NCI-H2081 (cell line): ENCODE measurements at places on chromosomes 3 and 15.
A peak's percentile ranks its signal among the peaks of the same experiment; 100 is the strongest.

- no peak for DNase-seq
These were observed 395.2 kb upstream of the TPM1 start for GRCh38 chr15:62647202-62647842.

DNA sequence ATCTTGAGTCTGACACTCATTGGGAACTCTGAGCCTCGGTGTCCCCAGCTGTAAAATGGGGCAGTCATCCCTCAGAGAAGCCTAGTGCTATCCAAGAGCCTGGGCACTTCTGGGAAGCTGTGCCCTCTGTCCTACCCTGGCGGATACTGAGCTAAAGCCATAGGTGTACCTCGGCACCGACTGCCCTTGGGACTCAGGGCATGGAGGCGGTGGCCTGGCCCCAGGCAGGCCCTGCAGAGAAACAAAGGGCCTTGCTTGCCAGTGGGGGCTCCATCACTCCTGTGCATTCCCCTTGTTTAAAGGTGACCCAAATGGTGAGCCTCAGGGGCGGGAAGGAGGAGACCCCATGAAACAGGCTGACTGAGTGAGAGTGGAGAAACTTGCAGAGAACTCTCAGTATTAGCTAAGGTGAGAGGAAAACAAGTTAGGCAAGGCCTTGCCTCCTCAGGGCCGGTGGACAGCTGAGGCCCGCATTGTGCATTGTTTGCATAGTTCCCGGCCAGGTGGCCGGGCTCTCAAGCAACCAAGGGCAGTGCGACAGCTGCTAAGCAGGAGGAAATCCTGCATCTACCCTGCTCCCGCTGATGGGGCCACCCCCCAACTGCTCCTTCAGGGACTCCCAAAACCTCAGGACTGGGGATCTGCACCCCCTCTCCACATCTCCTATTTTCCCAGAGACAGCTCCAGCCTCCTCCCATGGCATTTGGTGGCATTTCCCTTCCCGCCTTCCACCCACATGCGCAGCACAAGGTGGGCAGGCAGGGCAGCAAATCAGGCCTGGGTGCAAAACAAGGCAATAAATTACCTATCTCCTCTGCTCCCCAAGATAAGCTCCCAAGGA, 4.3 kb downstream of the PFKFB4 start:
- DNase-seq, result no peak

DNA sequence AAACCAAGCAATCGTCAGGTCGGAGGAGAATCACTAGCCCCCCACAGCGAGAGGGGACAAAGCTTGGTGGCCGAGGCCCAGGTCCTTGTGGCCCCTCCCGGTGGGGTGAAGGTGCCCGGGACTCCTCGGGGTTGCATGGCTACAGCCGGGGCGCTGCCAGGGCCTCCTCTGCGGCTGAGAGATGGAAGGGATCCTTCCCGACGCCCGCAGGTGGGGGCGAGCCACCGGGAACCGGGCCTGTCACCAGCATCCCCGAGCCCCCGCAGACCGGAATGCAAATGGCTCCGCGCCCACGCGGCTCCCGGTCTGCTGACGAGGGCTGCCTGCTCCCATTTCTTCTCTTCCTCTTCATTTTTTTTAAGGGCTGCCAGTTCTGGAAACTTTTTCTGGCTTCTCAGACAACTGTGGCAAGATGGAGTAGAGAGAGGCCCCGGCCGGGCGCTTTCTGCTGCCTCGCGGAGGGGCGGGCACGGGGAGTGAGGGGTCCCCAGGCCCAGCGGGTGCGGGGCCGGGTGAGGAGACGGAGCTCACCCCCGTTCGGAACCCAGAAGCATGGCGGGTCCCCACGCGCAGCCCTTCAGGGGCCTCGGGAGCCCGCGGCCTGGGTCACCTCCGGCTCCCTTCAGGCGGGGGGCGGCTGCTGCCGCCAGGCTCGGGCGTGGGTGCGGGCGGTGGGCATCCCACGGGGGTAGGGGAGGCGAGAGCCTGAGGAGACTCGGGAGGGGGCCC, 27.5 kb downstream of the MELTF start:
- DNase-seq, result no peak

DNA sequence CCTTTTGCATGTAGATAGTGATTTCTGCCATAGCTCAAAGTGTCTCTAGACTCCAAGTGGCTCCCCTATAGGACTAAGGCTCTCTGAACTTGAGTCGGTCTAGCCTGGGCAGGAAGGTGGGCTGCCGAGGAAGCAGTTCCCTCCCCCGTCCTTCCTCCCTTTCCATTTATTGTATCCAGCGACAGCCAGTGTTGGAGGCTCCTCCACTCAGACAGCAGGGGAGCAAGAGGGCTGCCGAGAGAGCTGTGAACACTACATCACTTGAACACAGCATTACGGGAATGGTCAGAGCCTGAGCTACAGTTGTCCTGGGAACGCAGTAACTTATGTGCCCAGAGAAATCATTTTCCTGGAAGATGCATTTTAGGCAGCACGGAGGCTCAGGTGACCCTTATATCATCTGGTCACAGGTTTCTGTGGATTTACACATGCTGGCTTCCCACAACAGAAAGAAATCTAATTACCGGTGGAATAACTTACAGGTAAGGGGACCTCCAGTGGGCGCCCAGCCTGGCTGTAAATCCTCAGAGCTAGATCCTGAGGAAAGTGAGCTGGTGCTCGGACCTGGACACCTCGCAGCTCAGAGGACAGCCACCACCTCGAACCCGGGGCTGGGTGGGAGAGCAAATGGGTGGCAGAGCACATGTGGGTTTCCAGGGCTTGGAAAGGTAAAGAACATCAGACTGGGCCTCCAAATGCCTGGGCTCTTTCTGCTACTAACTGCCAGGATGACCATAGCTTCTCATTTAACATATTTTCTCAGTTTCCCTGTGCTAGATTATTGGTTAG, 197.1 kb downstream of the UACA start:
- no peak for DNase-seq

GRCh38 chr15:90890839-90891238, 6.5 kb downstream of the FES start:
- no peak for DNase-seq

- no peak for DNase-seq
These were observed 36.7 kb upstream of the HRH1 start for GRCh38 chr3:11117591-11117990.

DNA sequence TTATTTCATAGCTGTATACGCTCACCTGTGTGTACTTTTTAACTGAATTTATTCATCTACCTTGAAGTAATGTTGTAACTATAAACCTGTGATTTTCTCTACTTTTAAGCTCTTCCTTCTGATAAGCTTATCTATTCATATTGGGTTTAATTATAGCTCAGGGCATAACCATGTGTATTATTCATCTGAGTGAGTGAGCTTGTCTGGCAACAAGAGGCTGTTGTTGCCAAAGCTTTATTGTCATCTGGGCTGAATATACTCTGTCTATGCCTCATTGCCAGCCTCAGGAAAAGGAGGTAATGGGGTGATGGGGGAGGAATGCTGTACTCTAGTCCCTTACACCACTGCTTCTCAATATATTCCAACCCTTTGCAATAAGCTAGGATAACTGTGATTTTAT, 292.4 kb downstream of the UBE2E2 start:
- peak; percentile 15 for DNase-seq

GRCh38 chr3:30437171-30437601, 169.2 kb upstream of the TGFBR2 start:
- no peak for DNase-seq

- DNase-seq, result no peak
These were observed 218.4 kb upstream of the MLF1 start for GRCh38 chr3:158352551-158352950.

DNA sequence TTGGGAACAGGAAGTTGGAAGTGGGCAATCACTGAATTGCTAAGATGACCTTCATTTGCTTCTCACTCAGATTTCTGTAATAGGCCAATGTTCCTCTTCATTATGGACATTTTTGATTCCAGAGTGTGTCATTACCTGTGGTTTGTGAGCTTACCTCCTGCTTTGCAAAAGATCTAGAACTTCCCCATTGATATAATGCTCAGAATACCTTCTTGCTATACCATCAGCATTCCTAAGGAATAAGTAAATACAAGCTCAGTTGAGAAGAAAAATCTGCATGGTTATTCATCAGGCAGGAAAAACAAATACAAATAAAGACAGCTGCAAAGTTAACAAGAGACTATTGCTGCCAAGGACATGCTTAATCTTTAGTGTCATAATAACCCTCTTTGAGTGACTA, 5.6 kb upstream of the RPL14 start:
- DNase-seq, result no peak

DNA sequence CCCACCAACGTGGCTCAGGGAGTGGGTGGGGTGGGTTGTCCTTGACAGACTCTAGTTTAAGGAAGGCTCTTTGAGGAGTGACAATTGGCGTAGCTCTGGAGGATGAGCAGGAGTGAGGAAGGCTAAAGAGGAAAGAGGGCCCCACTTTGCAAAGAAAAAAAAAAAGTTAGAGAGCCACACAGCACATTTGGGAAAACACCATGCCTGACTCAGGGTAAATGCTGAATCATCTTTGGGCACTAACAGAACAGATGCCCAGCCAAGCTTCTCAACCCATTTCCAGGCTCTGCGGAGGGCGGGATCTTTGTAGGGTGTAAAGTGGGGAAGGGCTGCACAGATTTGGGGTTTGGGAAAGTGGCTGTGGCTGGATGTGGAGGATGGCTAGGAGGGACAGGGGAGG, 179.1 kb upstream of the RGMA start:
- no peak for DNase-seq

GRCh38 chr3:54192026-54192425, 69.7 kb downstream of the CACNA2D3 start:
- DNase-seq, result no peak

GRCh38 chr3:119550192-119550910, 9.1 kb downstream of the CD80 start:
- no peak for DNase-seq

- DNase-seq, result no peak
These were observed 78.1 kb downstream of the STT3B start for GRCh38 chr3:31610700-31611275.

- DNase-seq, result no peak
These were observed 972.0 kb downstream of the TUSC7 start for GRCh38 chr3:117681619-117682018.

DNA sequence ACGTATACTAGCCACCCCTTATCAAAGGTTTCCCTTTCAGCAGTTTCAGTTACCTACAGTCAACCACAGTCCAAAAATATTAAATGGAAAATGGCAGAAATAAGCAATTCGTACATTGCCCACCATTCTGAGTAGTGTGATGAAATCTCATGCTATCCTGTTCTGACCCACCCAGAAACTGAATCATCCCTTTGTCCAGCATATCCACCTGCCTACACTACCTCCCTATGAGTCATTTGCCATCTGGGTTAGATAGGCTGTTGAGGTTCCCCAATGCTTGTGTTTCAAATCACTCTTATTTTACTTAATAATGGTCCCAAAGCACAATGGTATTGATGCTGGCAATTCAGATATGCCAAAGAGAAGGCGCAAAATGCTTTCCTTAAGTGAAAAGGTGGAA, 15.3 kb upstream of the PHC3 start:
- DNase-seq, result no peak

DNA sequence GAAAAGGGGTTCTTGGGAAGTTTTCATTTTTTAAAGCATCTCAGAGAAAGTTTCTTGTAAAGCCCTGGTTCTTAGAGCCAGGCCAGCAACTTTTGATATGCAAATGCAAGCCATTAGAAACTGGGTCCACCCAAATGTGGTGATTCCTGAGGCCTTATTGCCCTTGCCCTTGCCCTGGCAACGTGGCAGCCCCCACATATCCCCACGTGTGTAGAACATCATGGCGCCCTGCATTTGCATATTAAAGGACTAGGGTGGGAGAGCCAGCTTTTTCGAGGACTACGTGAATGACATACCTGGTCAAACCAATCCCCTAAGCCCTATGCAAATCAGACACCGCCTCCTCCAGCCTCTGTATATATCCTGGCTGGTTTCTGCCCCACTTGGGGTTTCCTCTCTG, 314.9 kb upstream of the NECTIN3 start:
- no peak for DNase-seq

DNA sequence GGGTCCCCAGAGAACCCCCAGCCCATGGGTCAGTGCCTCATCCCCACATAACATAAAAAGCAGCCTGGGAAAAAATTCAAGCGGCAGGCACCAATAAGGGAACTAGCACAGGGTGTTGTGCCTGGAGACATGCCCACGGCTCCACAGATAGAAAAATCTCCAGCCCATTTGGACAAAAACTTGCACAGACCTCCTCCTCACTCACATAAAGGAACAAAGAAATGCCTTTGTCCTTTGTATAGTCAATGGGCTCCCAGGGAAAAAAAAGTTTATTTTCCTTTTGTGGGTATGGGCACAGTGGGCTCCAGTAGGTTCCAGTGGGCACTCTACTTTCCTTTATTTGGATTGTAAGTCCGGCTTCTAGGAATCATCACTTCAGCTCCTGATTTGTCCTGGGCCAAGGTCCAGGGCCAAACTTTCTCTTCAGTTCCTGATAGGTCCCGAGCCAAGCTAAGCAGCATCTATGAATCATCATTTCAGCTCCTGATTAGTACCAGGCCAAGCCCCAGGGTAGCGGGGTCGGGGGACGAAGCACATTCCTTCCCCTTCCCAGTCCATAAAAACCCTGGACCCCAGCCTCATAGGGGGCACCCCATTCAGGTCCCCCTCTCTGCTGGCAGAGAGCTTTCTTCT, 1.6 kb upstream of the DNAH12 start:
- no peak for DNase-seq

DNA sequence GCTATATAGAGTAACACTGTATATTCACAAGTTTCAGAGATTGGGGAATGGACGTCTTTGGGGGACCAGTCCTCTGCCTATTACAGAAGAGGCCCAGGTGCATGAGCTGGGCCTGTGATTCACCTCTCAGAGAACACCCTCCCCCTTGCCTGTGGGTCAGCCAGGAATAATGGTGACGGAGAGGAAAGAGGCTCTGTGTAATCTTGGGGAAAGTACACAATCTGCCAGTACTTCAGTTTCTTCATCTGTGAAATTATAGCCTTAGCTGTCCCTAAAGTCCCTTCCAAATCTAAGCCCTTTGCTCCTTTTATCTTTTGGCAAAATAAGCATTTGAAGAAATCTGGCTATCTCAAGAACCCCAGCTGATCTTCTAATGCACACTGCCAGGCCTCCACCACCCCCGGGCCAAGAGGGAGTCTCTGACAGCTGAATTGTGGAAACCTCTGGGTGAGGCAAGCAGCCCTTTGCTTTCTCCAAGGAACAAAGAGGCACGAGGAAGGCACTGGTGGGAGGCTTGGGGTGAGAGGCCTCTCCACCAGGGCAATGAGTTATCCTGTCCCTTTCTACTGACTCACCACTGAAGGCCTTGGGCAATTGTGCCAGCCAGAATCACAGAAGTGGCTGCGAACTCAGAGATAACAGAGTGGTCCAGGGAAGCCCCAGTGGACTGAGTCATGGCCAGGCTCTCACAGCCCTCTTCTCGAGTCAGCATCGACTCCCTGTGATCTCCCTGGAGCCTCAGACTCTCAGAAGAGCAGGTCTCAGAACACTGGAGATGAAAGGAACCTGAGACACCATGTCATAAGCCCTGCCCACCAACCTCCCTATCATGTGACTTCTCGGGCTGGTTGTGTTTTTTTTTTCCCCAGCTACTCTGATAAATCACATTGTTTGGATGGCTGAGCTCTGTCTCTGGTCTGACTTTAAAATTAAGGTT, 31.8 kb downstream of the CCNL1 start:
- no peak for DNase-seq

- DNase-seq, result no peak
These were observed 25.6 kb downstream of the SEC22C start for GRCh38 chr3:42556089-42556632.
